Nephron progenitor cell (in vitro differentiated cells): ENCODE measurements at places on chromosomes 13 and 19.

DNA sequence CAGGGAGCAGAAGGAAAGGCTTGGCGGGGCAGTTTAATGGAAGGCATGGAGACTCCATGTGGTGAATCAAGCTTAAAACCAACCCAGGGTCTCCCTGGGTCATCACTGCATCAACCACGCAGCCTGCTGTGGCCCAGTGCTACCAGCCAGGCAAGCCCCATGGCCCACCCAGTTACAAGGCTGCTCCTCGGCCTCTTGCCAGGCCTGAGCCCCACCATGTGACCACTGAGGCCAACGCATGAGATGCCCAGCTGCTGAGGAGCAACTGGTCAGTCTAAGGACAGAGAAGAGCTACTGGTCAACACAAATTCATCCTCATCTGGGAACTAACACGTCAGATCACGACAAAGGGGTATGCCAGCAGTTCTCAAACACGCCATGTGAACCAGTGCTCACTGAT lies 15.4 kb upstream of the KPTN start:
- no peak for DNase-seq

DNA sequence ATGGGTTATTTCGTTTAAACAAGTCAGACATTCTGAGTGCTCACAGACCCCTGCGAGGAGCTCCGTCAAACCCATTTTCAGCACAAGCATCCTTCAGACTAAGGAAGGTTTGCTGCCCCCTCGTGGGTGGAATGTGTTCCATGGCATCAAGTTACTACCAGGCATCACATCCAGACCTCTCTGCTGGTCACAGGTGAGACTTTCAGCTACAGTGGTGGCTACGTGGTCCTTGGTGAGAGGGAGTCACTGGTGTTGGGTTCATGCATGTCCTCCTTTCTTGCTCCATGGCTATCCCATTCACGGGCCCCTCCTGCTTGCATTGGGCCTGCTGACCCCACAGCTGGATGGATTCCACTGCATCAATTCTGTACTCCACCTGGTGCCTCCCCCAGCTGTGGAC lies 9.1 kb upstream of the LILRB5 start:
- DNase-seq = peak; percentile 94

- DNase-seq = no peak
Measured at GRCh38 chr19:7829166-7829520, 875 bp upstream of the EVI5L start.

DNA sequence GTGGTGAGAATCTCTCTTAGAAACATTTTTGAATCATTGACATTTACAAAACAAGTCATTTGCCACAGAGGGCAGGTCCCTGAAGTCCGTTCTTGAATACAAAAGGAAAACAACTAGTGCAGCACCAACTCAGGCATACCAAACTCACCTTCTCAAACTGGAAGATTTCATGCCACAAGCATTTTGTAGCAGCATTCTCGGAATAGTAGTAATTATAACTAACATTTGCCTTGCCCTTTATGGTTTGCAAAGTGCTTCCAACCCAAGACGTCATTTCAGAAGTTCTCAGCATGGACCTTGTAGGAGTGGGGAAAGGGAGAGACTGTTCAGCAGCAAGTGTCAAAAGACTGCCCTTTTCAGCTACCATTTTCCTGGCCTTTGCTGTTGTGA lies 344.6 kb downstream of the RFC3 start:
- no peak for DNase-seq
